ENCODE measurements at places on chromosomes 1 and 21.
A peak's percentile ranks its signal among the peaks of the same experiment; 100 is the strongest.

GRCh38 chr1:153498746-153499145, 37.0 kb downstream of the S100A6 start:
- no peak for DNase-seq

DNA sequence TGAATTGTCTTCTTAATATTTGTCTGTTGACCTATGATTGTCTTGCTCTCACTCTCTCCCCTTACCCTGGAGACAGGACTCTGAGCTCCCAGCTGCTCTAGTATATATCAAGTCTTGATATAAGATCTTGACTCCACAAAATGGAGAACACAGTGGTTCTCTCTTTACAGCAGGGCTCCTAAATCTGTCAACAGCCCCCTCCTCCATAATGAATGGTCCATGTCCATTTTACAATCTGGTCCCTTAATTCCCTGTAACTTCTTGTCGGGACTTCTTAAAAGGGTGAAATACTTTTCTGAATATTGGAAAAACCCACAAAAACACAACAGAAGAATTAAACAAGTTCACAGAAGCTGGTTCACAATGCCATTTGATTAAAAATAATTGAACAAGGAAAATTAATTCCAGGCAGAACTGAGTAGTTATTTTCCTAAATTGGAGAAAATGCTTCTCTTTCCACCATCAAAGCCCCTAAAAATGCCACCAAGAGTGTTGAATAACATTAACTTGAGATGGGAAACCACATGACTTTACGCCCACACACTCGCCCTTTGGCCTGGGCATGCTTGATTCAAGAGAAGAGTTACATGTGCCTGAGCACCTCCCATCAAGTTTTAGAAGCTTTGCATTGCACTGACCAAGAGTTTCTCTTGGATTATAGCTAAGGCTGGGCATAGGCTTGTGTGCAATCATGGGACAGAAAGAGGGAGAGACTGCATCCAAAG, 109.8 kb downstream of the TOMM20 start:
- no peak for DNase-seq

DNA sequence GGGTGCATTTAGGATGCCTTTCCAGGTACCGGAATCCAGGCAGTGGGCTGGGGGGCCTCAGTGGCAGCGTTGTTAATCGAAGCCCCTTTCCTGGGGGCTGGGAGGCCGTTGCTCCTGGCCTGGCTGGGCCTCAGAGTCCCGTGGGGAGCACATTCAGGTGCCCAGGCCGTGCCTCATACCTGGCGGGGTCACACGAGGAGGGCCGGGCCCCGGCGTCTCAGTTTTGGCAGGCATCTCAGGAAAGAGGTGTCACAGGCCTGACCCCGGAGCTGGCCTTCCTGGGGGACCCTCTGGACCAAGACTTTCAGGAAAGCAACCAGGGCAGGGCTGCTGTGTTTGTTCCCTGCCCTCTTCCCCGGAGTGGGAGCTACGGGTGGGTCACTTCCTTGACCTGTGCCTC, 4.1 kb downstream of the NBL1 start:
- no peak for DNase-seq

- peak; percentile 14 for DNase-seq
Measured at GRCh38 chr1:152185544-152186391, 26.7 kb upstream of the RPTN start.

GRCh38 chr1:87940421-87940820, 611.7 kb downstream of the LMO4 start:
- no peak for DNase-seq

DNA sequence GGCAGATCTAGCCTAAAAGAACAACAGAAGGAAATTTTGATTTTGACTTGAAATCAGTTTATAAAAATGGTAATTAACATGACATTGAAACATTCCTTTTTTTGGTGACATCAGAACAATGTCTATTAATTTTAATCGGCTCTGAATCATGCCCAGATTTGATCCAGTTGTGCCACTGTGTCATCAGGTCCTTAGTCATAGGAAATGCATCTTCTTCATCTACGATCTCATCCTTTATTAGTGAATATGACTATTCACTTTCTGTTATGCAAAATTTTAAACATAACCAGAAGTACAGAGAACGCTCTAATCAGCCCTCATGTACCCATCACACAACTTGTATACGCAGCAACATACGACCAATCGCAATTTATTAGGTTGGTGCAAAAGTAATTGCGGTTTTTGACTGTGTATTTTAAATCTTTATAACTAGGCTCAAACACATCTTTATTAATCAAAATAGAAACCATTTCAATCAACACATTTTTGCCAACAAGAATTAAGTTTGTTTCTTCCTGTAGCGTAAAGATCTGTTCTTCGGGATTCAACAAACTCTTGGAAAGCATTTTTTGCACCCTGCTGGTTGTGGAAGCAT, 40.3 kb upstream of the TLR5 start:
- DNase-seq: no peak

- no peak for DNase-seq
Measured at GRCh38 chr21:24881506-24881905, 725.8 kb downstream of the MRPL39 start.

DNA sequence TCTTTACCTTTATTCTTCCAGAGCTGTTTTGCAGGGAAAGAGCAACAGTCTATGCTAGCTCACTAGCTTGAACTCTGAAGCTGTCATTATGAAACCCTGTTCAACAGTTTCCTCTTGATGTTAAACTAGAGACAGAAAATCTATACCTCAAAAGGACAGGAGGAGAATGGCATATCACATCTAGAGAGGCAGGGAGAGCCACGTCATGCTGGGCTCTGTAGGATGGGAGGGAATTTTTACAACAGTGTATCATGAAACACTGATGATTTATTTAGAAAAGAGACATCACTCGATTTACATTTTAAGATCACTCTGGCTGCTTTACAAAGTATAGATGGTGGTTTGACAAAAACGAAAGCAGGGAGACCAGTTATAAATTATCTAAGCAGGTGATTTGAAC, 224.9 kb upstream of the COA6 start:
- DNase-seq: no peak

DNA sequence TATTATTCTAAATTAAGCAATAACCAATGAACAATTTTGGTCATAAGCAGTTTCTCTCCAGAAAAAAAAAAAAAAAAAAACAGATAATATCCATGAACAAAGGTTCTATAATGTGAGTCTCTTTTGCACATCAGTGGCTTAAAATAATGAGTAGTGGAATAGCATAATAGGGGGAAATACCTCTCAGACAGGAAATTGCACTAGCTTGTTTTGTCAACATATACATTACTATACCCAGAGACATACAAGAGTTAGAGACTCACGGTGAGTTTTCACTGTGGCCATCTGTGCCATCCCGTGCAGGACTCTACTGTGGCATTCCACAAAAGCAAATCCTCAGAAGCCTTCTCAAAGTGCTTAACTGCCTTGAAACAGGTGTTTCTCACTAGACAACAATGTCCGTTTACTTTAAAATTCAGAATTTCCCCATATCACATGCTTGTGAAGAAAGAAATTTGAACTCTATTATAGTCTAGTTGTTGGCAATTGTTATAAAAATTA, 697.9 kb downstream of the USP25 start:
- DNase-seq: no peak

DNA sequence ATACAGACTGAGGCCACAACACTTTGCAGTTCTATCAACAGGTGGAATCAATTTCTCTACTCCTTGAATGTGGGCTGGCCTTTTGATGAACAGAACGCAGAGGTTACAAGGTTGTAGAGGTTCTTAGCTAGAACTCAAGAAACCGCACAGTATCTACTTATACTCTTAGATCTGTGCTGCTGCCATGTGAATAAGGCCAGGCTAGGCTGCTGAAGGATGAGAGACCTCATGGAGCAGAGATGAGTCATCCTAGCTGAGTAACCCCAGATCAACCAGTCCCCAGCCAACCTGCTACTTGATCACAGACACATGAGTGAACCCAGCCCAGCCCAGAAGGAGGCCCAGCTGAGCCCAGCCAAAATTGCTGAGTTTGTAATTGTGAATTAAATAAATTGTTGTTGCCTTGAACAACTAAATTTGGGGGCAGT, 35.3 kb upstream of the BCAR3 start:
- DNase-seq: no peak

DNA sequence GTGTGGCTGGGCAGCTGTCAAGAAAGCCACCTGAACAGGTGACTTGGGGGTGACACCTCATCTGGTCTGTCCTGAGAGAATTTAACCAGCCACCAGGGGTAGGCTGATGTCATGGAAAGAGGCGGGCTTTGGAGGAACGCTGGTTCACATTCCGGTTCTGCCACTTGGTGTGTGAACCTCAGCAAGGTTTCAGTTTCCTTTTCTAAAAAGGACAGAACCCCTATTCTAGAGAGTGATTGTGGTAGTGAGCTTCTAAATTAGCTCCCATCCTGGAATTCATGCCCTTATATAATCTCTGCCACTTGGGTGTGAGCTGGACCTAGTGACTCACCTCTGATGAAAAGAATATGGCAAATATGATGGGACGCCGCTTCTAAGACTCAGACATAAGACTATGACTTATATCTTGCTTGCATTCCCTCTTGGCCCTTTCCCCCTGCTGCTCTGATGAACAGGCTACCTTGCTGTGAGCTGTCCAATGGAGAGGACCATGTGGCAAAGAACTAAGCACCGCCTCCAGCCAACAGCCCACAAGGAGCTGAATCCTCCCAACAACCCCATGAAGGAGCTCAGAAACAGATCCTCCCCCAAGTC, 332.1 kb downstream of the RRAGC start:
- no peak for DNase-seq

DNA sequence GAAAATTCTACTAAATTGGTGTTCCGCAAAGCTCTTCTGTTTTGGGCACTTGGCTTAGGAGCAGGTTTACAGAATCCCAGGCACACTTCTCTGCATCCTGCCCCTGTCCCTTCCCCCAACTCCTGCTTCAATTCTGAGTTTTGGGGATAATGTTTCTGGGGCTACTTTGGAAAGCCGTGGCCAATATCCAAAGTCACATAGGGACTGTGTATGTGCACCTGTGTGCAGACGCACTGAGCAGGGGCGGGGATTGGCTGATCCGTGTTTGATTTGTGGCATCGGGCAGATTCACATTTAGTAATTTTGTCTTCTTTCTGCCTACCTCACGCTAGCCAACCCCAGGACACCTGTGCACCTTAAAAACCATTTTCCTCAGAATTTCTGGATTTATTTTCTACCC, 491.9 kb downstream of the SIPA1L2 start:
- DNase-seq: no peak

DNA sequence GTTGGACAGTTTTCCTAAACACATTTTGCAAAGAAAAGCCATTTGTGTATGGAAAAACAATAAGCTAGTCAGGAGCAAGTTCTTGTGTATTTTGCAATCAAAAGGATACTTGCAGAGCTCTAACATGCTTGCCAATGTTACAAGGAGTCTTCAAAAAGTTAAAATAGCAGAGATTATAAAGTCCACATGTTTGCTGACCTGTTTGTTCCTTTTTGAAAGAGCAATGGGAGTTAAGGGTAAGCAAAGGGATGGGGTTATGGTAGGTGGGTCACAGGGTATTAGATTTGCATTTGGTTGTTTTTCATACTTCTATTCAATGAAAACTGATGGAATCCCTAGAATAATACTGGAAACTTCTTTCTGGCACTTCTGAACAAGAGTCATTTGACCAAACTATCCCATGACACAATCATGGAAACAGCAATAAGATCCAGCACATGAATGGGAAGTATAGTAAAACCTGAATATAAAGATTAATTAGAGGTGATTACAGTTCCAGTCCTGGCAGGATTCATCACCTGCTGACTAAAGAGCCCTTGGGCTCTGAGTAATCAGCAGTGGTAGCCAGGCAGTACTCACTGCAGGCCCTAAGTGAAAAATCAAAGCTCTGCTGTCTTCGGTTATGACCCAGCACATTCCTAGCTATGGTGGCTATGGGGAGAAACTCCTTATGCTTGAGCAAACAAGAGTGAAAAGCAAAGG, 27.1 kb upstream of the ZC3H11B start:
- no peak for DNase-seq

DNA sequence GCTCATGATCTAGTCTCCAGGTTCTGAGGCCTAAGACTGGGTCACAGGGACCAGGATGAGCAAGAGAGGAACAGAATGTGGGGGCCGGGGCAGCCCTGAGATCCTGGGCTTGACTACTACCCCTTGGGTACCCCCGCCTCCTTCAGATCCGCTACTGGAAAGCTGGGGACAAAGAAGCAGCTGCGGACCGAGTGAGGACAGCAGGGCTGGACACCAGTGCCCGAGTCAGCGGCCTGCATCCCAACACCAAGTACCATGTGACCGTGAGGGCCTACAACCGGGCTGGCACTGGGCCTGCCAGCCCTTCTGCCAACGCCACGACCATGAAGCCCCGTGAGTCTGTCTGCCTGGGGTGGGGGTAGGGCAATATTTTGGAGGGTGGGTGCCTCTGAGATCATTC, 12.5 kb downstream of the TMEM81 start:
- no peak for DNase-seq

DNA sequence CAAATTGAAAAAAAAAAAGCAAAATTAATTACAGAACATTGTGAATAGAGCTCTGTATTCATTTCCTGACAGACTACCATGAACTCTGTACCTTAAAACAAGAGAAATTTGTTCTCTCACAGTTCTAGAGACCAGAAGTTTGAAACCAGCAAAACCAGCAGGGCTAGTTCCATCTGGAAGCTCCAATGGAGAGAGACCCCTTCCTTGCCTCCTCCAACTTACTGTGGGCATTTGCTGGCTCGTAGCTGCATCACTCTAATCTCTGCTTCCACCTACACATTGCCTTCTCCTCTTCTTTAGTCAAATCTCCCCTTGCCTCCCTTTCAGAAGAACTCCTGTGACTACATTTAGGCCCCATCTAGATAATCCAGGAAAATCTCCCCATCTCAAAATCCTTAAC, 56.5 kb downstream of the SYDE2 start:
- DNase-seq: no peak

DNA sequence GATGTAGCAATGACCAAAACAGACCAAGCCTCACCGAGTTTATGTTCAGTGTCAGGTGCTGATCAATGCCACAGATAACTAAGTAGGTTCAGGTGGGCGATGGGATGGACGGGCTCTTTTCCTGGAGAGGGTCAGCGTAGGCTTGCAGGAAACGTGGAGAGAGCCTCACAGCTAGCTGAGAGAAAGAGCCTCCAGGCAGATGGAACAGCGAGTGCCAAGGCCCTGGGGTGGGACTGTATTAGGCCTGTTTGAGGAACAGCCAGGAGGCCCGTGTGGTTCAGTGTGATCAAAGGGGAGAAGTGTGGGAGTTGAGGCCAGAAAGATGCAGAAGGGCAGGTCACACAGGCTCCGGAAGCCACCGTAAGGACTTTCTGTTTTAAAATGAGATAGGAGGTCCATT, 7.3 kb upstream of the UTS2 start:
- no peak for DNase-seq

DNA sequence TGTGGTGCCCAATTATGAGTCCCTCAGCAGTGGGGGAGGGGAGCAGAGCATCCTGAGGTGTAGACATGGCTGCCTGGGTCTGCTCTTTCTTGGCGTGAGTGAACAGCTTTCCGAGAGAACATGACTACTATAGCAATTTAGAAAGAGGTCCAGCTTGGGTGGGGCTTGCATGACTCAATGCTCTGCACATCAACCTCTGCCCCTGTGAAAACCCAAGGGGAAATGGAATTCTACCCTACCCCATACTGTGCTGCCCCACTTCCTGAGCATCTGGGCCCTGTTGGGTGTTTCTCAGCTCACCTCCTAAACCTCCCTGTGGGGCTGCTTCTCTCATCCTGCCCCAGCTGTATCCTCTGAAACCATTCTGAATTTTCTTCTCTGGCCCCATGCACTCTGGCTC, 8.2 kb upstream of the AZIN2 start:
- no peak for DNase-seq

GRCh38 chr1:56095696-56096665, 483.4 kb downstream of the PLPP3 start:
- no peak for DNase-seq
